Activated T-cell treated with anti-CD3 and anti-CD28 coated beads for 48 hours (primary cell): ENCODE measurements at places on chromosomes 1 and 21.

DNA sequence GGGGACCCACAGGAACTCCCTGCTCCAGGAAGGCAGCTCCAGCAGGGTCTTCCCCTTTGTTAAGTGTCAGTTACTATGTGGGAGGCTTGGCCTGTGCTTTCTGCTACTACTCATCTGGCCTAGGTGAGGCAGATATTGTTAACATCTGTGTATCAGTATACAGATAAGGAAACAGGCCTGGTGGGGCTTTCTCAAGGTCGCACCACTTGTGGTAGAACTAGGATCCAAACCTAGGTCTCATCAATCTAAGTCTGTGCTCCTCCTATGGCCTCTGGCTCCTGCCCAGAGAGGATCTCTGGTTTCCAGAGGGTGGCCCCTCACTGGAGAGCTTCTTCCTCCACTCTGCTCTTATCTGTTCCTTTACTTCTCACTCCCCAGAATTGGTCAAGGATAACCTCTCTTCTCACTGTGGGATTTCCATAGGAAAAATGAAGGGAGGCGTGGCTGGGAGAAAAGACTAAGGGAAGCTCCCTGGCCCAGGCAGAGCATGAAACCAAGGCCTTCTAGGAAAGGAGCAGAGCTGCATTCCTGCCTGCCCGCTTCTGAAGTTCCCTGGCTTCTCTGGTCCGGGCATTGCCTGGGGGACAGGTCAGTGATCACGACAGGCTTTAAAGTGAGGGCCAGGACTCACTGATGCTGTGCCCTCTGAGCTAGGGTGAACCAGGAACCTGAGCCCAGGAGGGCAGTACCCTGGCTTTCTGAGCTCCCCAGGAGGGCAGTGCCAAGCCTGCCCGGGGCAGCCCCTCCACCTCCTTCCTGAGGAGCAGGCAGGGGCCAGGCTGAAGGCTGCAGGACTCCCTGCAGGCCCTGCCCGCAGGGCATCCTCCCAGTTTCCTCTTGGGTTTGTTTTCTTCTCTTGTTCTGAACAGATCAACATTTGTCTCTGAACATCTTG, 5.8 kb downstream of the KCNC4 start:
- no peak for DNase-seq

GRCh38 chr1:41768583-41768982, 150.1 kb downstream of the HIVEP3 start:
- DNase-seq: no peak

- no peak for DNase-seq
These were observed 28.2 kb upstream of the KLHDC7A start for GRCh38 chr1:18452550-18452949.

GRCh38 chr1:112995890-112996289, 39.9 kb upstream of the SLC16A1 start:
- DNase-seq: no peak

DNA sequence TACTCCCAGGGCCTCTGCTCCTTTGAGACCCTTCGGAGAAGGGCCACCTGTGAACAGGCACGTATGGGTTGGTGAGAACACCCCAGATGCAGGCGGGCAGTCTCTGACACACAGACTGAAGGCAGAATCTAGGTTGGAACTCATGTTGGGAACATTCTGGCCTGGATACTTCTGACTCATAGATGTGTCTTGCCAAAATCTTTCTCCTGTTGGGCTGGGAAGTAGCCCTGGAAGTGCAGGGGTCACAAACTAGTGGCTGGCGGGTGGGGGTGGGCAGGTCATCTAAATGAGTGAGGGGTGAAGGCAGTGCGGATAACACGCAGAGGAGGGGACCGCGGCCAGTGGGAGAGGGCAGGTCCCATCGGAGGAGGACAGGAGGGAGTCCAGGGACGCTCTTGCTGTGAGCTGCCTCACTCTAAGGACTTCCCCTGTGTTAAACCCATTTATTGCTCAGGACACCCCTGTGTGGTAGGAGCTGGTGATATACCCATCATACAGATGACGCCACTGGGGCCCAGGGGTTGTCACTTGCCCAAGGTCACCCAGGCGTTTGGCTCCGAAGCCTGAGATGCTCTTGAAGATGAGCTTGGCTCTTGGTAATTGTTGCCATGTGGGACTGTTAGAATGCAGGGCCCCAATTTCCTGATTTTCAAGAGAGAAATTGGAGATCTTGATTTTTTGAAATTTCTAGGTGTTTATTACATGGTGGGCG, 181.0 kb downstream of the PTPRU start:
- no peak for DNase-seq

GRCh38 chr21:44571844-44572782, 1.4 kb upstream of the KRTAP10-4 start:
- no peak for DNase-seq
